Uterine smooth muscle cell (primary cell): ENCODE measurements at places on chromosomes 5 and 9. TPM values are rescaled to one million over a fixed set of nuclear protein-coding genes. Genes with fewer than 3 reads are reported as not detected.

Gene LRRC70
- 1.00 and 1.4 TPM in 2 replicates for total RNA-seq

Gene WNT8A
- not detected in 2 replicates for total RNA-seq

Gene PLPP7
- total RNA-seq = 7.9 and 10.2 TPM in 2 replicates

Gene FBP2
- not detected in 2 replicates for total RNA-seq

Gene CSF1R
- total RNA-seq = under 0.01 and 0.25 TPM in 2 replicates

Gene PCDHB14
- total RNA-seq = 0.11 and 0.12 TPM in 2 replicates

Gene DBN1
- total RNA-seq = 153 and 171 TPM in 2 replicates

Gene IL3
- not detected in 2 replicates for total RNA-seq

Gene HRH2
- total RNA-seq = not detected in 2 replicates
